ENCODE measurements at places on chromosomes 12 and 14.

GRCh38 chr12:128137140-128137539 is 129.8 kb upstream of the TMEM132C start:
- no peak for DNase-seq

DNA sequence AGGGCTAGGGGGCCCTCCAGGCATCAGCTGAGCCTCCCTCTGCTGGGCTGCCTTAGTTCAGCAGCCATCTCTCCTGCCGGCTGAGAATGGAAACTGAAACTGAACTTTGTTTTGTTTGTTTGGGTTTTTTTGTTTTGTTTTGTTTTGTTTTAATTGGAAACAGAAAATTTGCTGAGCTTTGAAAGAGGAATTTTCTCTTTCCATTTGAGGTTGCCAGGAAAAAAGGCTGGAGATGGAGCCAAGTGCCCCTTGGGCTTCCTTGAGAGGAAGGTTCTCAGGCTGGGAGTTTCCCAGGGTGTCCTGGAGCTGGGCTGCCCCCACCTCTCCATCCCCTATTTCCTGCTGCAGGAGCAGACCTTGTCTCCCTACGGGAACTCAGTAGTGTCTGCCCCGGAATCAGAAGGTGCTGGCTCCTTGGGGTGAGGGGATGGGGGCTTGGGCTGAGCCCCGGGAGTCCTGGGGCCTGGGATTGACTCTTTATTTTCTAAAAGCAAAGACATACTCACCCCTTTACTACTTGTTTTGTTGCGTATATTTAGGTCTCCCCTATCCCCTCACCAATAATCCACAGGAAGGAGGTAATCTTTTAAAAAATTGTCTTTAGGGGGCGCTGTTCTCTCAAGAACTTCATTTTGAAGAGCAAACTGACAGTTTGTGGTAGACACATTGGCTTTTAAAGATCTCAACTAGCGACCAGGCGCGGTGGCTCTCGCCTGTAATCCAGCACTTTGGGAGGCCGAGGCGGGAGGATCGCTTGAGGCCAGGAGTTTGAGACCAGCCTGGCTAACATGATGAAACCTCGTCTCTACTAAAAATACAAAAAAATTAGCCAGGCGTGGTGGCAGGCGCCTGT is 21.3 kb upstream of the OASL start:
- DNase-seq: peak; percentile 83

- DNase-seq: no peak
Measured at GRCh38 chr14:25250516-25250915, 200.6 kb upstream of the STXBP6 start.

GRCh38 chr12:716506-716905 is 35.9 kb upstream of the WNK1 start:
- DNase-seq: peak; percentile 81

GRCh38 chr12:52521175-52521567 is 977 bp upstream of the KRT5 start:
- DNase-seq: no peak

GRCh38 chr12:132827763-132828703 is 636 bp downstream of the GOLGA3 start:
- DNase-seq: peak; percentile 57

DNA sequence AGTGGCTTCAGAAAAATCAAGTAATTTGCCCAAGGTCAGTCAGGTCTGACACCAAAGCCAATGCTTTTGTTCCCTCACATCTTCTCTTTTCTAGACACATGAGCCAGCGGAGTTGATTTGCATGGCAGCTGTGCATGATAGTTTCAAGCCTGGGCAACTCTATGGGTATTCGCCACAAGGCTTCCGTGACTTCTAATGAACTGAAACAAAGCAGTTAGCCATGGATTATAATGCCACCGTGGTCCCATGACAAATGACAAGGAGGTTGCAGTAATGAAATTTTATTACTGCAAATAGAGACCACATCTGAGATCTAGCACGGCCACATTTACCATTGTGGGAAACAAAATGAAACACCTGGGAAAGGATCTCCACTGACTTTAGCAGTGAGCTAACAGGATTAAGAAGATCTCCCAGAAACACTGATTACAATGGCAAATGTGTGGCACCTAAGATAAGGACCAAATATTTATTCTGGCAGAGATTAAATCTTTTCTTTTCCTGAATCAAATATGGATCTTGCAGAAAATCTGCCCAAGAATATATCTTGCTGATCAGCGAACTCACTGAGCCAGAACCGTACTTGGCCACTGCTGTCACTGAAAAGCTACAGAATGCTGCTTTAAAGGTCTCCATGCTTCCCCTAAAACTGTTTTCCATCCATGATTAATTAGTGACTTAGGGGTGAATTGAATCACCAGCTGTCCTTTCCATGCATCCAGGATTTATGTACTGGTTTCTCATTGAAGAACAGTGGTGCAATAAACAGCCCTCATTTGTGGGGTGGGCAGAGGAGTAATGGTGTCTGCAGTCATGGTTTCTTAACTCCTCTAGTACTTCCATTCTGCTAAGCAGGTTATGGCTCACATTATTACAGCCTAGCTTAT is 551.0 kb downstream of the DIO2 start:
- no peak for DNase-seq

- DNase-seq: no peak
Measured at GRCh38 chr14:96158735-96159134, 45.9 kb upstream of the BDKRB2 start.

DNA sequence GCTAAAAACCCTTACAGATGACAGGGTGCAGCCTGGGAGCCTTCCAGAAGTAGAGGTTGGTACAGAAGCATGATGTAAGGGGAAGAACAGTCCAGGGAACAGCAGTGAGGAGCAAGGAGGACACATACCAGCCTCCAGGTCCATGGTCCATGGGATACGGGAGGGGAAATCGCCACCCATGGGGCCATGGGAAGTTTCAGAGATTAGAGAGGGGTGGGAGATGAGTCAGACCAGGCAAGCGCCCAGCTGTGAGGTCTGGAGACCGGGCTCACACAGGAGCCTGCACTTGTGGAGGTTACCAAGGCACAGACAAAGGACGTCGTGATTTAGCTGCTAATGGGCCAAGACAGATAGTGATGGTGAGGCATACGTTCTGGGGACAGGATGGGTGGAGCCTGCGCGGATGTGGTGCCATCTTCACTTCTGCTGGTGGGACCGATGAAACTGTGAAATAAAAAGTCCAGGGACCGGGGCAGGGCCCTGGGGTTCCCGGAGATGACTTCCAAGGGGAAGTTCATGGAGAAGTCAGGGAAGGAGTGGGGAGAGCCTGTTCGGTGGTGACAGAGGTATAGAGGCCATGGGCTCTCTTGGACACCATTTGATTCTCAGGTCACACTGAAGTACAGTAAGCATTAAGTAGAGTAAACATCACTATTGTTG is 17.7 kb upstream of the LRP1-AS start:
- DNase-seq: no peak

DNA sequence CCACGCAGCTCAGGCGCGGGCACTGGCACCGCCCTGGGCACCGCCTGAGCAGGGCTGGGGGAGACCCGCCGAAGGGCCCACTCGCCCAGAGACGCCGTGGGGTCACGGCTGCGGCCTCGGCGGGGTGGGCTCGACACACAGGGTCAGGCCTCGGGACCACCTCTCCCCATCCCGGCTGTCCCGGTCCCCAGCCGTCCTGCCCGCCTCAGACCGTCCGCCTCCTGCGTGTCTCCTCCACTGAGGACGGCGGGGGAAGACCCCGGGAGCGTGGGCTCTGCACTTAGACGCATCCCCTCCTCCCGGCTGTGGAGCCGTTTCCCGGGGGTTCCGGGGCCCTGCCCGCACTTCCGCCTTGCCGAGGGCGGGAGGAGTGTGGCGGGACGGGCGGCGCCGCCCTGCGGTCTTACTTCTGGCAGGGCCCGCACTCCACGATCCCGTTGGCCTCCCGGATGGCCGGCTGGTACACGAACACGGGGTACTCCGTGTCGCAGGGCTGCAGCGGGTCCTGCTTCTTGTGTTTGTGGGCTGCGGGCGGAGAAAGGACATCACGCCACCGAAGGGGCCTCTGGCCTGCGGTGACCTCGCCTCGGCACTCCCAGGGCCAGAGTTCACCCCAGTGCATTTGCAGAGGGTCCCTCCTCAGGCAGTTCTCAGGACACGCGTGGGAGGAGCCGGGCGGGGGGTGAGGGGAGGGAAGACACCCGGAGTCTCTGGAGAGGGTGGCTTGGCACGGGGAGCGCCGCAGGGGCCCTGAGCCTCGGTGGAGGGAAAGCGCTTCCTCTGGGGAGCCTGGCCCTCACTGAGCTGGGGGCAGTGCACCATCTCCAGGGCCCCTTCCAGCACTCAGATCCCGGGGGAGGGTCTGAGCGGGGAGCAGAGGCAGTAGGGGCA is 23.1 kb upstream of the LRTM2 start:
- DNase-seq: peak; percentile 70

DNA sequence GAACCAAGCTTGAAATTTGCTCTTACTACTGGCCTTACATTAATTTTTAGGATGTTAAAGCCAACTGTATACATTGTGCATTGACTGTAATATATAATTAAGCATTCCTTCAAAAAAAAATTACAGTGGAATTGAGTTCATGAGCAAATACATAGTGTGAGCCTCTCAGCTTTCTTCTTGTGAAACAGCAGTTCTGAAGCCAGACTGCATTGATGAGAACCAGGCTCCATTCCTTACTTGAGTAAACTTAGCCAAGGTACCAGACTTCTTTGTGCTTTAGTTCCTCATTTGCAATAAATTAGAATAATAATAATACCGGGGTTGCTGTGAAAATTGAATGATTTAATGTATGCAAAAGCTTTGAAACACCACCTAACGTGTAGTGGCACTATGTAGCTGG is 169.5 kb downstream of the ANO4 start:
- DNase-seq: no peak

- peak; percentile 59 for DNase-seq
Measured at GRCh38 chr12:3727877-3728632, 24.9 kb downstream of the CRACR2A start.

DNA sequence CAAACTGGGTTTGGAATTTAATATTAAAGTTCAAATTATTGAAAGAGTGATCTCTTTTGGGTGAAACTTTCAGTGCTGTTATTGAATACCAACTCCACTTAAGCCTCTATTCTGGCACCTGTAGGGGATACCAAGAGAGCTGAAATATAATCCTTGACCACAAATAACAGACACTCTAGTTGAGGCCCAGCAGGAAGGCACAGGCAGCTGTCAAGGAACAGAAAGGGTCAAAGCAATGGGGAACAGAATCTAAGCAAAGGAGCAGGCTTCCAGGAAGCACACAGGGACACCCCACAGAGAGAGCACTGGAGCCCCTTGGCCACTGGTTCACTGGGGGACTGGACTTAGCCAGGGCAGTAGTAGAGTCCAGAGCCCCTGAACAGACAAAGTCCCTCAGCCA is 120.9 kb upstream of the SFSWAP start:
- no peak for DNase-seq

DNA sequence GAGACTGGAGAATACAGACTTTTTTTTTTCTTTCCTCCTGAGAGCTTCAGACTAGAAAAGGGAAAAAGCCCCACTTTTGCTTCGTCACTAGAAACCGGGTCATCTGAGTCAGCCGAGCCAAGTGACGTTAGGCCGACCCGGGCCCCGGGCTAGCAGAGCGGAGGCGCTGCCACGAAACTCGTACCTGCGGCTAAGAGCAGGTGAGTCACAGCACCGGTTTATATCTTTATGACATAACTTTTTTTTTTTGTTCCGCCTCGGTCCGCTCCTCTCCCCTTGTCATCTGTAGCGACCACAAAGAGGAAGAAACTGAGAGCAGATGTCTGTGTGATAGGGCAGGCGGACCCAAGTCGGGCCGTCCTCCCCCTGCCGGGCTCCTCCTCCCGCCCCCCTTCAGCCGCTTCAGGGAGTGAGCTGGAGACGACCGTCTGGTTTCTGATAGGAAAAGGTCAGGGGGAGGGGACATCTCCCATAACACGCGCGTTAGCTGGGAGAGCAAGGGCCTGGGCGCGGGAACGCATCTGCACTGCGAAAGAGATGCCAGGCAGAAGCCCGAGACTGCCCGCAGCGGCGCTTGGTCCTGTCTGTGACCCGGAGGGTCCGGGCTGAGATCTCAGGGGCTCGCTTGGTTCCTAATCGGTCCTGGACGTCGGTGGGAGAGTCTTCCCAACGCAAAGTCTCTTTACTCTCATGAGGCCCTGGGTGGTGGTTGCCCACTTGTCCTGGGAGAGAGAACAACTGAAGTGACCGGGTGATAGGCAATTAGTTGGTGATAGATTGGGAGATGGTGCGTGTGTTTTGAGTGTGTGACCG is 586 bp downstream of the TTC6 start:
- peak; percentile 34 for DNase-seq

GRCh38 chr12:77578466-77579220 is 252.1 kb upstream of the NAV3 start:
- DNase-seq: no peak

GRCh38 chr12:121495746-121496145 is 85.1 kb downstream of the KDM2B start:
- DNase-seq: no peak

DNA sequence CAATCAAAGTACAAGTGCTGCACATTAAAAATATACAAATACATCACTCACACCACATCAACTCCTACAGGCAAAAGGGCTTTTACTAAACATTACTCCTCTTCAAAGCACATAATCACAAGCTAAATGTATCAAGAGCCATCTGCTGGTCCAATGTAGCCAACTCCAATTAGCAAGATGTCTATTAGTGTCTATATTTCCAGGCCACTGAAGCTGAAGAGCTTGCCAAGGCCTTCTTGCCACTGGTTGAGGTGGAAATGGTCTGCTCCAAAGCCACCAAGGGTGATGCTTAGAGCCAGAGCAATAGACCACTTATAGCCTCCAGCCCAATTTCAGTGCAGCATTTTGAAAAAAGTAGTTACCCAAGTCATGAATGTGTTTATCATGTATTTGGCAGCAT is 54.4 kb downstream of the RASSF9 start:
- DNase-seq: no peak

- no peak for DNase-seq
Measured at GRCh38 chr14:101017806-101018560, 114.5 kb upstream of the RTL1 start.

- DNase-seq: no peak
Measured at GRCh38 chr14:74504874-74505720, 11.5 kb downstream of the ISCA2 start.

DNA sequence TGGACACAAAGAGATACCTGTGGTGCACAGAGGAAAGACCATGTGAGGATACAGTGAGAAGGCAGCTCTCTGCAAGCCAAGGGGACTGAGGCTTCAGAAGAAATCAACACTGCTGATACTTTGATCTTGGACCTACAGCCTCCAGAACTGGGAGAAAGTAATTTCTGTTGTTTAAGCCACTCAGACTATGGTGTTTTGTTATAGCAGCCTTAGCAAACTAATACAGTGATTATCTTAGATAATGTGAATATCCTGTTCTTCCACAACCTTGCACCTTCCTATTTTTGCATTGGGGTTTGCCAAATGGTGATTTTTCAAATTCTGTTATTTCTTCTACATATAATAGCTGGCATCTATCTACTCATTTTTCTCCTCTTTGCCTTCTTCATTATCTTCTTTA is 8.2 kb upstream of the C14orf93 start:
- no peak for DNase-seq

GRCh38 chr12:65808580-65808979 is 15.7 kb upstream of the HMGA2 start:
- no peak for DNase-seq
